ENCODE measurements at places on chromosomes 12 and 14. TPM values are rescaled to one million over a fixed set of nuclear protein-coding genes. Genes with fewer than 3 reads are reported as not detected.

DNA sequence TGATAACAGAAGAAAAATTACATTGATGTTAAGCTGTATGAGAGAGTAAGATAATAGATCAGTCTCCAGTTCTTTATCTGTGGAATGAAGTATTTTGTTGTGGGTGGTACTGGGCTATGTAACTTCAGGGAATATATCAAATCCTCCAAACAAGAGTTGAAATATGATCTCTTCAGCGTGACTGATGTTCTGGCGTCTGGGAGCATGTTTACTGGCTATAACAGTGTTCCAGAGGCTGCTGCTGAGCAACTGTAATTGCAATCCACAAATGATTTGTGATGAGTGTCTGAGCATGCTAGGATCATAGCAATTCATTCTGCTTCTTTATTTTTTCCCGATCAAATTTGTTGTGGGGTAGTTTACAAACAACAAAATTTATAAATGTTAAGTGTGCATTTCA lies 18.6 kb upstream of the CCDC198 start:
- no peak for DNase-seq

- no peak for DNase-seq
These were observed 256.6 kb downstream of the PRKD1 start for GRCh38 chr14:29671034-29671433.

DNA sequence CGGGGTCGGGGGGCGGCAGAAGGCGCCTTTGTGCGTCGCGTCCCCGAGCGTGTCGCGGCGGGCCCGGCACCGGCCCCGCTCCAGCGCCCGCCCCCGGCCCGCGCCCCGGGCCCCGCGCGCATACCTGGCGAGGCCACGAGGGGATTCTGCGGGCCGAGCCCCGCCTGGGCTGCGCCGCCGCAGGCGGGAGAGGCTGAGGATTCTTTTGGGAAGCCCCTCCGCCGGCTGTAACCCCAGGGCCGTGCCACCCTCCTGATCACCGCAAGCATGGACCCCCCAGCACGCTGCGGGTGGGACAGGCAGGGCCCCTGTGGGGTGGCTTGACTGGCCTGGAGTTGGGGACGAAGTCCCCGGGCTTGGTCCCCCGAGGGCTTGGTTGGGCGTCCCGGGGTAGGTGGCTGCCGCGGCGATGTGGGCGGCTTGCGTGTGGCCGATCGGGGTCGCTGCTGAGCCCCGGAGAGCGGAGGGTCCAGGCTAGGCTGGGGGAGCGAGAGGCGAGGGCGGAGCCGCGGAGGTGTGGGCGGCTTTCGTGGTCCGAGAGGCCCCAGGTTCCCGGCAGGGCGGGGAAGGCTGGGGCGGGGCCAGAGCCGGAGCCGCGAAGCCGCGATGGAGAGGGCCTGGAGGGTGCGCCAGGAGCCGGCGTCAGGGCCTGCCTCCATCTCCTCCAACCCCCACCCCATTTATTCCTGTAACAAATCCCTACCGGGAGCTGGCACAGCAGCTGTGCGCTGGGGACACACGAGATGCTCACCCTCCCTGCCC lies 28.4 kb upstream of the GPR132 start:
- peak; percentile 78 for DNase-seq

GRCh38 chr14:74835645-74836250 lies 40.2 kb downstream of the PROX2 start:
- no peak for DNase-seq

DNA sequence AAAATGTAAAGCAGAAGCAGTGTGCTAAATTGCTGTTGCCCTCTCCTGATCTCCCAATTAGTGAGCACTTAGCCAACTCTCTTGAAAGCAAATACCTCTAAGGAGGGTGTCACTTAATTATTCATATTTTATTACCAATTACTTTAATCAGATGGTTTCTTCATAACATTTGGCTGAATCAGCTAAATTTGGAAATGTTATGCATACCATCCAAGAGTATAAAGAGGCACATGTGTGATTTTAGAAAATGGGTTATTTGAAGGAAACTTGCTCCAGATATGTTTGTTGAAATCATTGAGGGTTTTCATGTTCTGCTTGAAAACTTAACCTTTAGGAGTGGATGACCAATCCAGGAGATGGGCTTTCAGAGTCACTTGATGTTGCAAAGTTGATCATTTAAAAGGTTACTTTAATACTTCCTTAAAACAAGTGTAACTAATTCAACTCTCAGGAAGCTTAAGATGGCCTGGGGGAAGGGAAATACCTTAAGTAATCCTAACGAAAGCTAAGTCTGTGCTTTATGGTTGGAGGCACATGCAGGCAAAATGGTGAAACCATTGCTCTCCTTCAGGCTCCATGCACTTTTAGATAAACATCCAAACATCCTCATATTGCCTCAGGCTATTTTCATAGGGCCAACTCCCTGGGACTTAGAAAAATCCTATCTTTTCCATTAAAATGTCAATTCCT lies 434.5 kb downstream of the MDGA2 start:
- DNase-seq, result no peak

Gene GPR132
- 1.8 TPM for polyA plus RNA-seq

Gene KRR1
- 106 TPM for polyA plus RNA-seq

Gene INHBC
- polyA plus RNA-seq, result 0.29 TPM

Gene FBLN5
- 69.3 TPM for polyA plus RNA-seq

Gene TNS2
- polyA plus RNA-seq, result 138 TPM
